ENCODE measurements at places on chromosomes 11 and 22.

DNA sequence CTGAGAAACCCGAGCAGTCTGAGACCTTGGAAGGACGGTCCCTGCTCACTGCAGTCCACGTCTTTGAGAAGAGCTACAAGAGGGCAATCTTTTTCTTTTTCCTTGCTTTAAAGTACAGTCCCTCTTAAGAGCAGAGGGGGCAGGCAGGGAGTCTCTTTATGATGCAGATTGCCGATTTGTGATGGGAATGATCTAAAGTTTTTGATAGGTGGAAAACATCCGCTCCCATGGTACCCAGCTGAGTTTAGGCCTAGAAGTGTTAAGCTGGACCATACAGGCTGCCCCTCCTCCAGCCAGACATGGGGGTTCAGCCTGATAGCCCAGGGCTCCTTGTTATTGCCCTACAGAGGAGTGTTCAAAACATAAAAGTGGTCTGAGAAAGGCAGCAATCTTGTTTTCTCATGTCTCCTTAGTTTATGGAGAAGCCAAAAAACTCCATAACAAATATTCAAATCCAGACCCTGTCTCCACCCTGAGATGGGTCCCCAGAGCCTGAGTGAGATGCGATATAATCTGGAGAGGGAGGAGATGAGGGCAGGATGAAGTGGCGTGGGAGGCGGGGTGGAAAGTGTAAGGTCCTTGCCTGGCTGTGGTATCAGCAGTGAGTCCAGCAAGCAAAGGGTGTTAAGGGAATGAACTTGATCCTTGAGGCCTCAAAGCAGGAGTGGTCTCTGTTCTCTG, 135.1 kb downstream of the FDX1 start:
- DNase-seq, result no peak

DNA sequence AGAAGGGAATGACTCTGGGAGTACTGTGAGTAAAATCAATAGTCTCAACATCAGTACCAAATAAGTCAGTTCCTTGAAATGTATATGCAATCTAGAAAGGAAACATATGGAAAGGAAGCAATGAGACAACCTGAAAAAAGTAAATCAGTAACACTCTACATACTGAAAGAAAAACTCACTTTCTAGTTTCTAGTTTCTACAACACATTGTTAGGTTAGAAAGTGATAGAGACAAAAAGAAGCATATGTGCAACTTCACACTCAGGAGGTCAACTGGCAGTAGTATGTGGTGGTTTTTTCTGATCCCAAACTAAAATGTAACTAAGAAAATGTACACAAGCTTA, 156.5 kb upstream of the SOX6 start:
- no peak for DNase-seq

- DNase-seq, result peak; percentile 18
Measured at GRCh38 chr11:122556605-122557004, 98.9 kb upstream of the UBASH3B start.

- DNase-seq, result no peak
Measured at GRCh38 chr11:72001834-72002591, 3.3 kb downstream of the IL18BP start.

GRCh38 chr11:32478277-32478731, 43.0 kb upstream of the WT1 start:
- no peak for DNase-seq

DNA sequence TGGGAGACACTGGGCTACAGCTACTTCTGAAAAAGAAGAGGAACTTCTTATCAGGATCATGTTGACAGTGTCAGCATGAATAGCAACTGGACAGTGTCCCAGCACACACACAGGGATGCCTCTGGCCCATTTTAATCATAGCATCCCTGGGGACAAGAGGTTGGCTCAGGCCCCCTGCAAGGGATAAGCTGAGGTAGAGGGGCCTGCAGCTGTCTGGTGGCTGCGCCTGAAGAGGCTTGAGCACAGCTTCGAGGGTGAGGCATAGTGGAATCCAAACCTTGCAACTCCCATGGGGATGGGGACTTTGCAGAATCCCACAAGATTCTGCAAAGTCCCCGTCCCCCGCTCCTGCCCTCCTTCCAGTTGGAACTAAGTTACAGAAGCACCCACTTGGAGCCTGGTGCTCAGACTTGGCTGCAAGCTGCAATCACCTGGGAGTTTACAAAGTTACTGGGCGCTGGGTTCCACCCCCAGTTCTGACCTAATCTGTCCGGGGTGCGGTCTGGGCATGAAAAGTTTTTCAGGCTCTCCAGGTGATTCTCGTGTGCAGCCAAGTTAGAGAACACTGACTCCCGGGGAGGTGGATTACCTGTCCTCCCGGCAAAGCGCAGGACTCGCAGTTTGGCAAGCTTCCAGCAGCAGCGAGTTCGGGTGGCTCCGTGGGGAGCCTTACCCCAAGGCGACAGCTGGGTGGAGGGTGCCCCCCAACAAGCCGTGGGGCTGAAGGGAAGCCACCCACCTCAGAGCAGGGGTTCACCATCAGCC, 16.0 kb upstream of the LINC01488 start:
- DNase-seq, result no peak

- no peak for DNase-seq
Measured at GRCh38 chr11:44598831-44599230, 33.4 kb downstream of the CD82 start.

GRCh38 chr11:16737818-16738192, 642 bp upstream of the C11orf58 start:
- no peak for DNase-seq

- no peak for DNase-seq
Measured at GRCh38 chr11:99325847-99326246, 305.1 kb downstream of the CNTN5 start.

- no peak for DNase-seq
Measured at GRCh38 chr22:49369726-49370626, 457.7 kb downstream of the BRD1 start.

DNA sequence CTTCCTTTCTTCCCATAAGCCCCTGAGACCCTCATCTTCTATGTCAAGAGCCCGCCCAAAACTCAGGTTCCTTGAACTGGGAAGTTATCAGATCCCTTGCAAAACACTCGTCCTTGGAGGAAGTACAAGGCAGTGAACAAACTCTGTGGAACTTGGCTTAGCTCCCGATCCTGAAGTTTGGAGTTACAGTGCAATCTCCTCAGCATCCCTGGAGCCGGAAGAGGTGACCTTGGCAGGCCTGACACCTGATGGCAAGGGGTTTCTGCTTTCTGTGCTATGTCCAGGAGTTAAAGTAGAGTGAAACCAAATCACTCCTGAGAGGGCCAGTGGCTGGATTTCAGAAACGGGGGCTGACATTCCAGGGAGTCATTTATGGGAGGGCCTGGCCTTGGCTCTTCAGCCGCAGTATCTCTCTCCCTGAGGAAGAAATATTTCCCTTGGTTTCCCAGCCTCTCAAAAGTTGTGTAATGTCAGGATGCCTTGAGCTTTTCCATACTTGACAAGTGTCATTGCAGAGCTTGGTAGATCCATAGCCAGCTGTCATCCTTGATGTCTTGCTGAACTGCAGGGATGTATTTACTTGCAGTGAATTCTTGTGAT, 1.9 kb upstream of the GRAMD1B start:
- DNase-seq, result no peak

DNA sequence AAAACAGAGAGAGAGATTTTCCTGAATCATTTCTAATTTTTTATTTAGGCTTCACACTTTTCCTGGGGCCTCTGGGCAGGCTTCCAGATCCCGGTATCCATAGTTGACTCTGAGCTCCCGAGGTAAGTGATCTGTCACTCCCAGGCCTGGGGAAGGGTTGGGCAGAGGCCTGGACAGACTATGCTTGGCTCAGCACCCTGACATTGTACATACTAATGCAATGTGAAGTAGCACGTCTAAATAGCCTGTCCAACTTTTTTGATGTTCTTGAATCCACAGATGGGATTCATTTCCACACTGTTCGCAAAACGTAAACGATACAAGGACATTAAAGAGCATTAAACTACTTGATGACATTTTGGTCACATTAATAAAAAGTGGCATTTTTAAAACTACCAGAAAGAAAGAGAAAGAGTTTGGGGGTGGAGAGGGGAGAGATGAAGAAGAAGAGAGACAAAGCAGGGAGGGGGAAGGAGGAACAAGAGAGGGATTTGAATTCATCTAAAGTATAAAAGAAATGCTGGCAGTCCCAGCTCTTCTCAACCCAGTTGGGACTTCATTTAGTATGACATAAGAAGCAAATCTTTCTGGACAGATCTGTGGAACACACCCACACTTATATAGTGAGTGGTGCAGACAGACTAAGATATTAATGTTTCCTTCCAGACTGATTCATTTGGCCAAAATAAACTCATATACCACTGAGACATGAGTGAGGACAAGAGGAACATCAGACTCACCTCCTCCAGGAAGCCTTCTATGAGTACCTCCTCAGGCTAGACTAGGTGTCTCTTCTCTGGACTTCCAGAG, 514.2 kb downstream of the SOX6 start:
- DNase-seq, result no peak

DNA sequence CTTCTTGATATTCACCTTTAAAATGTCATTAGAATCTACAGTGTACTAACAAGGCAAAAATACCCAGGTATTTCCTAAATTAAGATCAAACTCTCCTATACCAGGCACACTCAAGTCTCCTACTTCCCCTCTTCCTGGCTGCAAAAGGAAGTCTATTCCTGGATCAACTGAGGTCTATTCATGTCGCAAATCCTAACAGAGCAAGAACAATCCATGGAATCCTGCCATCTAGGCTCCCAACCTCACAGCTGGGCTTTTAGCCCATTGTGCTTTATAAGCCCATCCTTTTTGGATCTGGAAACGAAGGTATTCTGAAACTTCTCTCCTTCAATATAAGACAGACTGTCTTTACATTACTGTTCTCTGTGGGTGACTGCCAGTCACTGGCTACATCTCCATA, 161.8 kb downstream of the SOX6 start:
- no peak for DNase-seq

- DNase-seq, result no peak
Measured at GRCh38 chr11:70846781-70847655, 405.4 kb downstream of the SHANK2 start.

GRCh38 chr11:30143098-30143705, 87.6 kb upstream of the FSHB start:
- no peak for DNase-seq

DNA sequence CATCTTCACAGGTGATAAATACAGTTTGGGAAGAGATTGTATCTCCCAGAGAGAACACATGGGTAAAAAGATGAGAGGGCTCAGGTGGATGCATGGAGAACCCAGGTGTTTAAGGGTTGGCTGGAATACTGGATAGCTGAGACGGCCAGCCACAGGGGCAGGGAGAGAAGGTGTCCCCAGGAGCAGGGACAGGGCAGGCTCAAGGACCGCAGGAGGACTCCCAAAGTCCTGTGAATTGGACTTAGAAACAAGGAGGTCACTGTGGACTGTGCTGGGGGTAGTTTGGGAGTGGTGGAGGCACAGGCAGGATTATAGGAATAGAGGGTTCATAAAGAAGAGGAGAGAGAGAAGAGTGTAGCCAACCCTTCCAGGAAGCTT, 103.8 kb upstream of the PARVA start:
- no peak for DNase-seq

Data from CD4-positive, alpha-beta T cell treated with Interferon gamma for 1 hour (primary cell).